Mesendoderm (in vitro differentiated cells): ENCODE measurements at places on chromosomes 7 and 10.

DNA sequence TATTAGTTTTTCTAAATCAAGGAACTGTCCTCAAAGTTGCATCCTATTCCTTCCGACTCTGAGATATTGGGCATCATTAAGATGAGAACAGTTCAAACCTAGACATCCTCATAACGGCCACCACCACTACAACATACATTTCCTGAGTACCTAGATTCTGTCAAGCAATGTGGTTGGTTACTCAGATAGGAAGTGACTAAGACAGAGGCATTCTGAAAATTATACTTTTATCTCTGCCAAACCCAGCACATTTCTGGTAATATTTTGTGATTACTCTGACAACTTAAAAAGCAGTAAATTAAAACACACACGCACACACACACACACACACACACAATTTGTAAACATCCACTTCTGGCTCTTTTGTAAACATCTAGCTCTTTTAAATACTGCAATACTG, 291.2 kb upstream of the MEOX2 start:
- no peak for DNase-seq
- H3K36me3 ChIP-seq = no peaks in the 10 kb centered on the region
- no peaks in the 10 kb centered on the region for H3K27me3 ChIP-seq
- no peaks in the 10 kb centered on the region for H3K4me1 ChIP-seq

- H3K27me3 ChIP-seq = no peaks in the 10 kb centered on the region
- H3K4me1 ChIP-seq = no peaks in the 10 kb centered on the region
- H3K4me3 ChIP-seq = no peak overlapping the region
- DNase-seq = no peak
Measured at GRCh38 chr7:188174-188573, 4.2 kb upstream of the FAM20C start.

GRCh38 chr7:104946338-104946737, 67.7 kb upstream of the KMT2E start:
- no peaks in the 10 kb centered on the region for H3K4me1 ChIP-seq
- no peak overlapping the region for H3K27ac ChIP-seq
- DNase-seq = no peak

DNA sequence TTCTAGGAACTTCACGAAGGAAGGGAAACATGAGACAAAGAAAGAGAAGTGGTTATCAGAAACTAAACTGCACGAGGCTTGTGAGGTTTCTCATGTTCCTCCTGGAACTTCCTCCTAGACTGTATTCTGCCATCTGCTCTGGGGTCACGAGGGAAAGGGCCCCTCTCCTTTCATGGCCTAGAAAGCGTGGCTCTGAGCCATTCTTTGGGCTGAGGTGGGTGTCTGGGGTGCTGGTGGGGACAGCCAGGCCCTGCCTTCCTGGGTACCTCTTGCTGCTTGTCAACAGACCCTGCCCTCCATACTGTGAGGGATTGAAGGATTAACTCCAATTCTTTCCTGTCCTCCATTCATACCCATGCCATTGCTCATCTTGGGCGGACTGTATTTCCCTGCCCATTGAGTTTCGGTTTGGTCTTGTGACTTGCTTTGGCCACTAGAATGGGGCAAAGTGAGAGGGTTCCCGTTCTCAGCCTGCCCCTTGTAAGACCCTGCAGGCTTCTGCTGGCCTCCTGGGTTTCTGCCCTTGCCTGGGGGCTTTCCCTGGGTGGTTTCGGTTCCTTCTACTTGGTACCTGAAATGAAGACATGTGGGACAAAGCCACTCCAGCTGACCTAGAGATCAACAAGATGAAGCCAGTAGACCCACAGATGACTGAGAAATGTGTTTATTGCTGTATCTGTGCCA, 14.9 kb upstream of the GIMAP8 start:
- H3K36me3 ChIP-seq = no peaks in the 10 kb centered on the region
- H3K4me3 ChIP-seq = no peak overlapping the region
- H3K27ac ChIP-seq = no peak overlapping the region
- no peak for DNase-seq

DNA sequence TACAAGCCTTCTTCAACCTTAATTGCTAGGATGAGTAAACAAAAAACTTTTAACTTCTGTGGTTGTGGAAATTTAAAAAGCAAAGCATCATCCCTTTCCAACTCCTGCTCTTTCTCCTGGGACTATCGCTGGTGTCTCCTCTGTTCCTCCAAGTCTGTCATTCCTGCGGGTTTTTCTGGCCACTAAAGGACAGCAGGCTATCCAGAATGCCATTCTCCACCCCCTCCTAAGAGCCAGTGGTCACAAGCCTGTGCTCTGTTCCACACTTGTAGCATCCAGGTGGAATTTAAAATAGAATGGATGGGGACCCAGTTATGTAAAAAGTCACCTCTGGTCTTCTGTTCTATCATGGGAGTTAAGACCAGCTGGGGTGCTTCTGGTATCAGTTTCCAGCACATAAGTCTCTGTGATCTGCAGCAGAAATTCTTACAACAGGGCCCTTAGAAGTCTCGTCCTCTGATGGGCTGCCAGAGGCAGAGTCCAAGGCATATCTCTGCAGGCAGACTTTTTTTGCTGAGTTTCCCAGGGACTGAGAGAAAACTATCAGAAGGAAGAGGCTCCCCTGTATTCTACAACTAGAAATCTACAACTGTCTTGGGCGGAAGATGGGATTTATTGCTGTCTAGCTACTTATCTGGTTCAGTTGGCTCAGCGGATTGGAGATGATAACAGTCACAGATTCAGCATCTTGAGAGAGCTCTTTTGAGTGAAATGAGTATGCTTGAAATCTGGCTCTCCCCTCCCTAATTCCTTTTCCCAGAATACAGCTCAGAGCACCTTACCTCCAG, 5.1 kb upstream of the WNT16 start:
- no peaks in the 10 kb centered on the region for H3K27me3 ChIP-seq
- H3K36me3 ChIP-seq = no peaks in the 10 kb centered on the region
- DNase-seq = peak; percentile 49
- no peak overlapping the region for H3K4me3 ChIP-seq
- H3K4me1 ChIP-seq = no peaks in the 10 kb centered on the region

GRCh38 chr7:25663877-25664276, 435.6 kb upstream of the NPVF start:
- H3K36me3 ChIP-seq = no peaks in the 10 kb centered on the region
- H3K27ac ChIP-seq = no peak overlapping the region
- no peak overlapping the region for H3K4me3 ChIP-seq
- no peaks in the 10 kb centered on the region for H3K27me3 ChIP-seq
- H3K4me1 ChIP-seq = no peaks in the 10 kb centered on the region

- H3K4me3 ChIP-seq = no peak overlapping the region
- H3K4me1 ChIP-seq = no peaks in the 10 kb centered on the region
- H3K36me3 ChIP-seq = no peaks in the 10 kb centered on the region
- no peak overlapping the region for H3K27ac ChIP-seq
Measured at GRCh38 chr10:116270126-116270770, 2.8 kb downstream of the GFRA1 start.

DNA sequence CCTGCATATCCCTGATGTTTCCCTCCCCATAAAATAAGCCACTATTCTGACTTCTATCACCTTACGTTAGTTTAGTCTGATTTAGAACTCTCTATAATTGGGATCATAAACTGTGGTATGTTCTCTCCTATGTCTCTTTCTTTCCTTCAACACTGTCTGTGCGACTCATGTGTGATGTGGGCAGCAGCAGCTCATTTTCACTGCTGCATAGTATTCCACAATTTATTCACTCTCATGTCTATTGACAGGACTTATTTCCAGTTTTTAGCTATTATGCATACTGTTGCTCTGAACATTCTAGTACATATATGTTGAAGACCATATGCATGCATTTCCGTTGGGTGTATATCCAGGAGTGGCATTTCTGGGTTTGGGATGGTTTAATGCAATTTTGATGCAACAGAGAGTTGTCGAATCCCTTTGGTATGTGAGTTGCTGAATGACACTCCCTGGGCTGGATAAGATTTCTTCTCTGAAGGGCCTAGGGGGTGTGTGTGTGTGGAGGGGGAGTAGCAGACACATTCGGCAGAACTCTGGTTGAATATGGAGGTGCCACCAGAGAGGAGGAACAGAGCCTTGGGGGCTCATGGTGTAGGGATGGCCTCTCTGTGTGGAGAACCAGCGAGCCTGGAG, 87.8 kb upstream of the PCBD1 start:
- no peaks in the 10 kb centered on the region for H3K36me3 ChIP-seq
- H3K4me3 ChIP-seq = no peak overlapping the region
- H3K4me1 ChIP-seq = no peaks in the 10 kb centered on the region
- H3K27me3 ChIP-seq = no peaks in the 10 kb centered on the region

GRCh38 chr7:80896906-80897598, 21.8 kb downstream of the SEMA3C start:
- H3K4me1 ChIP-seq = no peaks in the 10 kb centered on the region
- no peak overlapping the region for H3K27ac ChIP-seq
- H3K36me3 ChIP-seq = no peaks in the 10 kb centered on the region
- H3K4me3 ChIP-seq = no peak overlapping the region
- H3K27me3 ChIP-seq = no peaks in the 10 kb centered on the region
- no peak for DNase-seq

DNA sequence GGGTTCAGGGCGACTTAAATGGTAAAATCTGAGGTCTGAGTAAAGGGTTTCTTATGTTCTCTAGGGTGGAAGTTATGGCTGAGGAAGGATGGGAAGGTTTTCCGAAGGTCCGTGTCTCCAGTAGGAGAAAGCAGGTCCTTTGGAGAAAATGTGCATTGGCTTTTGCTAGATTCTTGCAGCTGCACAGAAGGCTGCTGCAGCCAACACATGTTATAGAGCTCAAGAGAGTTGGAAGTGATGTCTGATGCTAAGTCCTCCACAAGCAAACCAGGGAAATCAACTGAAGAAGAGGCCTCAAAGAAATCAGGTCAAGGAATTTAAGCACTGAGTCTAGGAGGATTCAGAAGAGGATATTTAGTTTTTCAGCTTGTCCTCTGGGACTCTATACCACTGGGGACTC, 404.6 kb downstream of the LRMDA start:
- H3K27me3 ChIP-seq = no peaks in the 10 kb centered on the region
- no peaks in the 10 kb centered on the region for H3K36me3 ChIP-seq
- no peaks in the 10 kb centered on the region for H3K4me1 ChIP-seq
- no peak overlapping the region for H3K4me3 ChIP-seq

DNA sequence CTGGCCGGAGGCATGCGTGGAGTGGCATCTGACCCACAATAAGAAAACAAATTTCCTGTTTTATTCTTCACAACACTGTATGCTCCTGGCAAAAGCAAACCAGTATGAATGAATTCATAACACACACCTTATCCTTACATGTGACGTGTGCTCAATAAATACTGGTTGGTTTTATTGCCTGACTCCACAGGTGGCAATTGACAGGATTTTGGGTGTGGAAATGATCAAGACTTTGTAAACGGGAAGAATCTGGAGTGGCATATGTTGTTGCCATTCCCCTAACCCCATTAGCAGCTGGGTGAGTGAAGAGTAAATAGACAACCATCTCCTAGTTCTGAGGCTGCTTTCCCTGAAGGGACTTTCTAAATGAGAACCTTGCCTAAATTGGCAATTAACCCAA, 215.5 kb upstream of the AOAH start:
- no peaks in the 10 kb centered on the region for H3K27me3 ChIP-seq
- no peak overlapping the region for H3K4me3 ChIP-seq
- no peak for DNase-seq
- H3K36me3 ChIP-seq = no peaks in the 10 kb centered on the region

DNA sequence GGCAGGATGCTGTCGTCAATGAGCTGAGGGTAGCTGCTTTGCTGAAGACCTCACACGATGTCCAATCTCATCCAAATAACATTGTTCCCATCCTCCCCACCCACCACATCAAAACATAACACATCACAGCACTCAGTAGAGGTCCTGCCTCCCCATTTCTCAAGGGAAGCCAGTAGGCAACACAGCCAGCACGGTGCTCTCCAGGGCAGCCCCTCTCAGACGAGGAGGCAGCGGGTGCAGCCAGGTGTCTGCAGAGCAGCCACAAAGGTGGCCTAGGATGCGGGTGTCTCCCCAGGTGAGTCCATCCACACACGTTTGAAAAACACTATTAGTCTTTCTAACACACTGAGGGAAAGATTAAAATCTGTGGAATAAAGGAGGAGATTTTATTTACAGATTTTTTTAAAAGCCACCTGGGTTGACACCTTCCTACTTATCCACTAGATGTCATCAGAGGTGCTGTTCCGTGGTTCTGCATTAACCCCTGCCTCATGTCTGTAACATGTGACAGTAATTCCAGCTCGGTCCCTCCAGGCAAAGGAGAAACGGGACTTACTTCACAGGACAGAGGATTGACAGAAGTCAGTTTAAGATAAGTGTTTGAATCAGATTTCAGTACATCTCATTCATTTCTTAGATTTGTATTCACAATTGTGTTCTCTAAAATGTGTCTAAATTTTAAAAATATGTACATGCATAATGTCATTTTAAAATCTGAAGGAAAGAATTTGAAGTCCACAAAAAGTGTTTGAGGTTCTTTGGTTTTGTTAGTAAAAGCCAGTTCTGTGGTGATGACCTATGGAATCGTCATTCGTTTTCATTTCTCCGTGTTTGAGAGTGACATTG, 68.0 kb downstream of the LANCL2 start:
- no peak overlapping the region for H3K4me3 ChIP-seq
- no peaks in the 10 kb centered on the region for H3K27me3 ChIP-seq
- no peaks in the 10 kb centered on the region for H3K36me3 ChIP-seq
- peak; percentile 81 for DNase-seq
- no peaks in the 10 kb centered on the region for H3K4me1 ChIP-seq

DNA sequence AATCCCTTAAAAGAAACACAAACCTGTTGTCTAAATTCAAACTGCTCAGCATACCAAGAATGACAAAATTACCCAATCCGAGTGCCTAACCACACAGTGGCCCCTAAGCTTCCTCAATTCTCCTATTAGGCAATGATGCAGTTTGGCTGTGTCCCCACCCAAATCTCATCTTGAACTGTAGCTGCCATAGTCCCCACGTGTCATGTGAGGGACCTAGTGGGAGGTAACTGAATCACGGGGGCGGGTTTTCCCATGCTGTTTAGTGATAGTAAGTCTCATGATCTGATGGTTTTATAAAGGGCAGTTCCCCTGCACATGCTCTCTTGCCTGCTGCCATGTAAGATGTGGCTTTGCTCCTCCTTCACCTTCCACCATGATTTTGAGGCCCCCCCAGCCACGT, 21.9 kb downstream of the PSAP start:
- H3K4me1 ChIP-seq = no peaks in the 10 kb centered on the region
- H3K27me3 ChIP-seq = no peaks in the 10 kb centered on the region
- no peak overlapping the region for H3K27ac ChIP-seq
- DNase-seq = no peak
- no peak overlapping the region for H3K4me3 ChIP-seq
- peaks cover 17% of the 10 kb centered on the region for H3K36me3 ChIP-seq

DNA sequence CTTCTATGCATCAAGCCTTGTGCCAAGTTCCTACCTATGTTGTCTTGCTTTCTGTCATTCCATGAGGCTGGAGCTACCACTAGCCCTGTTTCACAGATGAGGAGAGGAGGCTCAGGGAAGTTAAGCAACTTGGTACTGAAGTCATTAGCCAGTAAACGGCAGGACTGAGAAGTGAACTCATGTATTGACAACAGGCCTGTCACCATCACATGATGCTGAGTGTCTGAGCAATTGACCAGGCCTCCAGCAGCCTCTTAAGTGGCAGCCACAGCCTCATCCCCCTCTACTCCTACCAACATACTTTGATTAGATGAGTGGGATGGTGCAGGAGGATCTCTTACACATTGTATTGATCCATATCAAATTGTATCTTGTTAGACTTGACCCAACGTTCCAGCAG, 317.6 kb downstream of the GRID1 start:
- H3K4me3 ChIP-seq = no peak overlapping the region
- H3K36me3 ChIP-seq = no peaks in the 10 kb centered on the region
- H3K4me1 ChIP-seq = no peaks in the 10 kb centered on the region
